ENCODE measurements at places on chromosomes 16 and 17.

DNA sequence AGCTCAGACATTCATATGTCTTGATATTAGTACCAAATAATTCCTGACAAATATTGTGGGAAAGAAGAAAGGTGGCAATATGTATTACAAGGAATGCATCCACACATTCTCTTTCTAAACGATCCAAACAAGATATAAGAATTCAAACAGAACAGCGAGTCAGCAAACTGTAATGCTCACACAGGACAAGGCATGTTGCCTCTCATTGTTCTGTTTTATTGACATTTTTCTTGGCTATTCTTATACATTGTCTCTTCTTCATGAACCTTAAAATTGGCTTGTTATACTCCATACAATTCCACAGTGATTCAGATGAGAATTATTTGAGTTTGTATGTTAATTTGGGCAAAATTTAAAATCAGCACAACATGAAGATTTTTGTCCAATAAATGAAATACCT is 189.1 kb downstream of the HS3ST3B1 start:
- no peak for DNase-seq

DNA sequence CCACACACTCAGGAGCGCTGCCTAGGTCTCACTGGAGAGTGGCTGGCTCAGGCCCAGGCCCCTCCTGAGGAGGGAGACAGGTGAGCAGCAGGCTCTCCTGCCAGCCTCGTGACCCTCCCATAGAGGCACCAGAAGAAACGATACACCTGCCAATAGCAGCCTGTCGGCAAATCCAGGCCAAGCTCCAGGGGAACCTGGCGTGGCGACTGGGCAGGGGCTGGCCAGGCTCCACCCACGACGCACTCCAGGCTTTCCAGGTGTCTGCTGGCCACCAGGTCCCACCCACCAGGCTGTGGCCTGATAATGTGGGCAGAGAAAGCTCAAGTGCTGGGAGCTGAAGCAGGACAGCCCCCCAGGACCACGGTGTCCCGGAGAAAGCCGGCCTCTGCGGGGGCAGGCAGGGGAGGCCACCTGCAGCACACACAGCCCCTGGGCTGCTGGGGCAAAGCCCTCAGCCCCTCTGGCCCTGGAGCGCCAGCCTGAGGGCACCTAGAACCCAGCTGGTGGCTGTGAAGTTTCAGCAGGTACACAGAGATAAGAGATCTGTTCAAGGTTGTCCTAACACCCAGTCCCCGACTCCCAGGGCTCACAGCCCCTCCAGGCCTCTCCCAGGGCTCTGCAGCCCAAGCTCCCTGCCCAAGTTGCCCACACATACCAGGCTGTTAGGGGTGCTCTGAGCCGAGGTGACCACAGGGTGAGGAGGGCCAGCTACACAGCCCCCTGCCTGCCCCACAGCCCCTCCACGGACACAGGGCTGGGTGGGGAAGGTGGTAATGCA is 2.4 kb downstream of the PGAP6 start:
- DNase-seq, result no peak

DNA sequence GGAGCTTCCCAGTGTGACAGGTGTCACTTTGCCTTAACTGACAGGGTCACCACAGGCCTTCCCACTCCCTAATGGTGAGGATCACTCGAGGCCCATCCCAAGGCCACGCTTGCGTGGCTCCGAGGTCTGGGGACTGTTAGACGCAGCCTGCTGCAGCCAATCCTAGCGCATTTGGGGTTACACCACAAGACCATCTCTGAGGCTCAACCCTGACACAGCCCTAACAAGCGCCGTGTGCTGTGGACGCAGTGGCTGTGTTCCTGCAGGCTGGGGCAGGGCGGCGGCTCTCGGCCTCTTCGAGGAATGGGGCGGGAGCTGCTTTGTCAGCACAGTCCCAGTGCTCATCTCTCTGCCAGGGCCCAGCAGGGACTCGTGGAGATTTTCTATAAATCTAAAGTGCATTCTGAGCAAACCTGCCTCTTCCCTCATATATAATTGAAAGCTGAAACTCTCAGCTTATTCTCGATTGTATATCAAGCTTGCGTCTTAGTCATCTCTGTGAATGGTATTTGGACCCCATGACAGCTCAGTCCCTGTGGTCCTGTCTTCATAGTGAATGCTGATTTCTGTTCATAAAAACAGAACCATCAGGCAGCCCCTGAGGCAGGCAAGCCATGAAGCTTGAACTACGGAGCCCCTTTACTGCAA is 65.8 kb upstream of the CHMP6 start:
- no peak for DNase-seq

DNA sequence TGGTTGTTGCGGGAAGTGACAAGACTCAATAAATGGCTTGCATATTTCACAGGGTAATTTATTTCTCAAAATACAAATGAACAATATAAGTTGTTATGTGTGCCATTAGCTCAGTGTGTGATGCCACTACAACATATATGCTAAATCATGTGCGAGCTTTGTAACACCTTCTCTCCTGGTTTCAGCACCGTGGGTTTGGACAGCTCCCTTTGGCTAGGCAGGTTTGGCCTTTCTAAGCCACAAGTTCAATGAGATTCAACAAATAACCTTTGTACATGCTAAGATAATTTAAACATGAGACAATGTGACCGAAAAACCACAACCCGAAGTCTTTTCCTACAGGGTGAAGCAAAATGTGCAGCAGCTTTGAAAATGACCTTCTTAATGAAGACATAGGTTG is 563.9 kb downstream of the TMEM114 start:
- peak; percentile 5 for DNase-seq

- DNase-seq, result no peak
These were observed 28.2 kb downstream of the NEUROD2 start for GRCh38 chr17:39579318-39580081.

- DNase-seq, result no peak
These were observed 51.7 kb upstream of the ALDH3A1 start for GRCh38 chr17:19799796-19800195.

DNA sequence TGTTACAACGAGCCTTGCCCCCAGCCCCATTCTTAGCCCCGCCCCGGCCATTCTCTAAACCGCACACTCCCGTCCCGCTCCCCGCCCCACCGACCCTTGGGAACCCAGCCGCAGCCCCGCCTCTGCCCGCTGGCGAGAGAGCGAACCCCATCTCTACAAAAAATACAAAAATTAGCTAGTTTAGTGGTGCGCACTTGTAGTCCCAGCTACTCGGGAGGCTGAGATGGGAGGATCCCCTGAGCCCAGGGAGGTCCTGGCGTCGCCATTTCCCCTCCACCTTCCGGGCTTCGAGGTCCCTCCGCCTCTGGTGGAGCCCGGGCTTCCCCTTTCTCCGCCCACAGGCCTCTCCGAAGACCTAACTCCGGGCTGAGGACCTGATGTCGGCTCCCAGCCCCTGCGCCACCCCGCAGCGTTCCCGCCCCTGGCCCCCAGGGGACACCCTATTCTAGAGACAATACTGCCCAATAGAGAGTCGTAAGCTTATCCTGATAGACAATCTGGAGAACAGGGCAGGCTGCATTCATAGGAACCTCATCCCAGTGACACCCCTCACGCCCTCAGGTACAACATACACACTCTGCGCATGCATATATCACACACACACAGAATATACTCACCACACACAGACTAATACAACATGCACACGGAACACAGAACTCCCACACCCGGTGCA is 480 bp upstream of the PROCA1 start:
- peak; percentile 81 for DNase-seq

GRCh38 chr16:84672276-84673202 is 24.2 kb downstream of the KLHL36 start:
- DNase-seq, result peak; percentile 75

- DNase-seq, result no peak
These were observed 234.7 kb upstream of the IRX3 start for GRCh38 chr16:54521327-54521726.

GRCh38 chr17:66805567-66805966 is 29.4 kb upstream of the CACNG5 start:
- DNase-seq, result peak; percentile 48

DNA sequence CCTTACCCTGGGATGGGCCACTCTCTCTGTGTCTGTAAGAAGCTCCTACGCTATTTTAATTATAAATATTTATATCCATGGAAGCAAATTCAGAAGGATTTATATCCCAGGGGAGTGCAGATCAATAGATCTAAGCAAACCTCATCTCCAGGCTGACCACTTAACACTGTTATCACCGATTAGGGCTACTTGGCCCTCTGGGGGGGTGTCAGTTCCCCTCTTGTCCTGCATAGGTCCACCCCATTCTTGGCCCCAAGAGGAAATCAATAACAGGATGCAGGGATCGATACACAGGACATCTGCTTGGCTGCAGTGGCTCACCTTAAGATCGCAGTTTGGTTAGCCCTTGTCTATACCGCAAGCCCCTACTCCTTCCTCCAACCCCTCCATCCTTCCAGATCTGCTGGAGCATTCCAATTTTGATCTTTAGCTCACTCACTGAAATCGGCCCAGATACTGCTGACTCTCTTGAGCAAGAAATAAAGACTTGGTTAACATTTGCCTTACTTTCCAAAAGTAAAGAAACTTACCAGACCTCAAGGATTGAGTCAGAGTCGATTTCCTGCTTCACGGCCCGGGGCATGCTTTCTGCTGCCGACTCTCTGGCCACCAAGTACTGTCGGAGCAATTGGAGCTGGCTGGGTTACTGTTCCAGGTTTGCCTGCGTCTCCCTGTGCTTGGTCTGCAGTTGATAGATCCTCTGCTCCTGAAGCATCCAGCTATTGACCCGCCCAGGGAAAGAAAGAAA is 112.3 kb upstream of the PMFBP1 start:
- no peak for DNase-seq
